ENCODE measurements at places on chromosomes 5 and 9. TPM values are rescaled to one million over a fixed set of nuclear protein-coding genes. Genes with fewer than 3 reads are reported as not detected.

GRCh38 chr5:57993866-57994265 lies 466.0 kb downstream of the PLK2 start:
- no peak overlapping the region for H3K4me3 ChIP-seq
- H3K36me3 ChIP-seq, result no peaks in the 10 kb centered on the region
- H3K27ac ChIP-seq, result no peak overlapping the region
- H3K4me1 ChIP-seq, result no peaks in the 10 kb centered on the region
- DNase-seq, result no peak

DNA sequence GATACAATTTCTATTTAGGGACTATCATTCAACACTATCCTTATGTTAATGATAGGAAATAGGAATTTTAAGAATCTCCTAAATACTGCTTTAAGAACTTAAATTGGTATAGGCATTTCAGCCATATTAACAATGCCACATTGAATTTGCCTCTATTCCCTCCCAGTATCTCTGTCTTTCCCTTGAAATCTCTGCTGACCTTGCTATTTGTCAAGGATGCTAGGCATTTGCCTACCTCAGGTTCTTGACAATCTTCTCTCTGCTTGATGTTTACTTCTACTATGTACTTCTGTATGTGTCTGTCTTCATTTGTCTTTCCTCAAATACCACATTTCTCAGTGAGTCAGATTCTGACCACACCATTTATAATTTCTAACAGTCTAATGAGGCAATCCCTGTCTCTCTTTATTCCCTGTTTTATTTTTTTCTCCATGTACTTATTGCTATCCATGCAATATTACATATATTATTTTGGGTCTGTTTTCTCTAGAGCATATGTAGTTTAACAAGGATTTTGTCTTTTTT lies 1461.4 kb upstream of the CDH9 start:
- DNase-seq, result no peak
- H3K36me3 ChIP-seq, result no peaks in the 10 kb centered on the region
- H3K4me3 ChIP-seq, result no peak overlapping the region
- no peaks in the 10 kb centered on the region for H3K4me1 ChIP-seq
- no peak overlapping the region for H3K27ac ChIP-seq
- no peaks in the 10 kb centered on the region for H3K27me3 ChIP-seq

DNA sequence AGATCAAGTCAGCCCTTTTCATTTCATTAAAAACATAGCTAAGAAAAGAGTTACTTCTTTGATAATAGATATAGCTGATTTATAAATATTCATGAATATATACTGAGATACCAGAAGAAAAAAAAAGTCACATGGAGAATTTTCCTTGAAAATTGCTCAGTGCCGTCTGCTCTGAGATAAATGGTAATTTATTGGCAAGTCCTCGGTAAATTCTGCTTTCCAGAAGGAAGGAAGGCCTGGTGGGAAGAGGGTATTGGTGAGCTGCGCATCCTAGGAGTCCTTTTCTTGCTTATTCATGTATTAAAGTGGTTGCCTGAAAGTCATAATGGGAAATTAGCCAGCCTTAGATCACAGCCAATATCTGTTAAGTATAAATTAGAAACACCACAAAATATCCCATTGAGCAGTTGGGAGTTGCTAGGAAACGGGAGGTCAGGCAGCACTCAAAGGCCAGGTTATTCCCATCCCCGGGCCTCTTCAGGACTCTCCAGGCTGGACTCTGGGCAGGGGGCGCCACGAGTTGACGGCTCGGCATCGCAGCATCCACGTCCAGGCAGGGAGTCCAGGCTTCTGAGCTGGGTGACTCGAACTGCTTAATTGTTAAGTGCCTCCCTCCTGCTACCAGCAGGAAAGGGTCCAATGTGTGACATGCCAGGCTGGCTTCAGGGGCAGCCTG lies 116.7 kb upstream of the RETREG1 start:
- H3K4me3 ChIP-seq, result no peak overlapping the region
- H3K27ac ChIP-seq, result no peak overlapping the region
- H3K27me3 ChIP-seq, result no peaks in the 10 kb centered on the region

GRCh38 chr9:107360098-107360497 lies 77.0 kb downstream of the RAD23B start:
- no peaks in the 10 kb centered on the region for H3K27me3 ChIP-seq
- no peak overlapping the region for H3K27ac ChIP-seq
- DNase-seq, result no peak
- no peaks in the 10 kb centered on the region for H3K36me3 ChIP-seq
- no peaks in the 10 kb centered on the region for H3K4me1 ChIP-seq
- no peak overlapping the region for H3K4me3 ChIP-seq

- H3K4me1 ChIP-seq, result peaks cover 11% of the 10 kb centered on the region
- no peaks in the 10 kb centered on the region for H3K36me3 ChIP-seq
- DNase-seq, result no peak
- peak overlapping the region; percentile 42 for H3K4me3 ChIP-seq
- H3K27me3 ChIP-seq, result peaks cover 24% of the 10 kb centered on the region
- H3K27ac ChIP-seq, result no peak overlapping the region
These were observed 44.3 kb upstream of the SLC12A7 start for GRCh38 chr5:1156033-1156753.

PCDHA3 gene
- 0.77 TPM for total RNA-seq

- no peaks in the 10 kb centered on the region for H3K27me3 ChIP-seq
- H3K27ac ChIP-seq, result no peak overlapping the region
- no peaks in the 10 kb centered on the region for H3K4me1 ChIP-seq
- H3K36me3 ChIP-seq, result no peaks in the 10 kb centered on the region
- DNase-seq, result no peak
- no peak overlapping the region for H3K4me3 ChIP-seq
These were observed 139.5 kb upstream of the DMRTA1 start for GRCh38 chr9:22307013-22307711.

PDLIM4 gene
- total RNA-seq, result 6.7 TPM

NXNL2 gene
- 0.71 TPM for total RNA-seq

DNA sequence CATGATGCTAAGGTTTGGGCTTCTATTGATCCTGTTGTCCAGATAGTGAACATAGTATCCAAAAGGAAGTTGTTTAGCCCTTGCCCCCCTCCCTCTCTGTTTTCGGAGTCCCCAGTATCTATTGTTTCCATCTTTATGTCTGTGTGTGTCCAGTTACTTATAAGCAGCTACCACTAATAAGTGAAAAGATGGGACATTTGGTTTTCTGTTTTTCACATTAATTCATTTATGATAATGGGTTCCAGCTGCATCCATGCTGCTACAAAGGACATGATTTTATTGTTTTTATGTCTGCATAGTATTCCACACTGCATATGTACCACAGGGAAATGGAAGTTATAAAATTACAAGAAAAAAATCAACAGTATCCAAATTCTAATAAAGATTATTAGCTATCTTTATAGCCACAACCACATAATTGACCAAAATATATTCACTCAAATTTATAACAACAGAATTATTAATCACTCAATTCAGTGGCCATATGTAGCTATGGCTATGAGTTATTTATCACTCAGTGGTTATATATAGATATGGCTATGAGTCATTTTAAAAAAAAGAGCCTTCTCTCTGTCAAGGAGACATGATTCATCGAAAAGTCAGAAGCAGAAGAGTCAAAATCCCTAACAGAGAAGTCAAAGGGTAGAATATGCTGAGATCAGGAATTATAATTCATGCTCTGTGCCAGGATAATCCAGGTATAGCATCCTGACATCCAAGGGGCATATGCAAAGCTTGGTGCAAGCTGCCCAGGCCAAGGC lies 367.5 kb downstream of the DEPDC1B start:
- H3K27ac ChIP-seq, result no peak overlapping the region
- H3K36me3 ChIP-seq, result no peaks in the 10 kb centered on the region
- H3K27me3 ChIP-seq, result no peaks in the 10 kb centered on the region
- DNase-seq, result no peak
- no peaks in the 10 kb centered on the region for H3K4me1 ChIP-seq

ADGRD2 gene
- total RNA-seq, result not detected

- H3K36me3 ChIP-seq, result no peaks in the 10 kb centered on the region
- no peak for DNase-seq
- no peak overlapping the region for H3K4me3 ChIP-seq
- peaks cover 94% of the 10 kb centered on the region for H3K4me1 ChIP-seq
These were observed 30.0 kb downstream of the RAPGEF1 start for GRCh38 chr9:131709771-131710431.

DNA sequence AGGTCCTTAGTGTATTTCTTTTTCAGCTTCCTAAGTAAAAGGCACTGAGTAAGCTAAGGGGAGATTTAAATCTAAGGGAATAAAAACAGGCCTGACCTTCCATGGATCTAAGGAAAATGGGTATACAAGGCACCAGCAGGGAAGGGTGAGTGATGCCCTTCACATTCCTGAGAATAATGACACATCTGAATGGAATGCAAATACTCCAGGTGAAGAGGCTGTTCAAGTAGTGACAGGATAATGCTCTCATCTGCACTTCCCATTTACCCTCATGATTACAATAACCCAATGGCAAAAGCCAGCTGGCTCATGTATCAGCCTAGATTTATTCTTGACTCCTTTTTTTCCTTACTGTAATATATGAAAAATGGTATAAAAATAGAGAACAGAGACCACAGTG lies 216.2 kb upstream of the ACTBL2 start:
- no peaks in the 10 kb centered on the region for H3K27me3 ChIP-seq
- H3K27ac ChIP-seq, result no peak overlapping the region
- H3K4me3 ChIP-seq, result no peak overlapping the region
- H3K36me3 ChIP-seq, result no peaks in the 10 kb centered on the region
- H3K4me1 ChIP-seq, result peaks cover 14% of the 10 kb centered on the region

- H3K4me1 ChIP-seq, result peaks cover 7% of the 10 kb centered on the region
- no peaks in the 10 kb centered on the region for H3K36me3 ChIP-seq
- no peak overlapping the region for H3K4me3 ChIP-seq
- peak overlapping the region; percentile 18 for H3K27ac ChIP-seq
- DNase-seq, result no peak
These were observed 82.5 kb downstream of the PALM2AKAP2 start for GRCh38 chr9:109862452-109862851.

FRRS1L gene
- 0.06 TPM for total RNA-seq

GRCh38 chr5:139335811-139336210 lies 5.8 kb upstream of the PAIP2 start:
- H3K27me3 ChIP-seq, result no peaks in the 10 kb centered on the region
- H3K36me3 ChIP-seq, result peaks cover 27% of the 10 kb centered on the region
- no peak overlapping the region for H3K27ac ChIP-seq
- H3K4me3 ChIP-seq, result no peak overlapping the region
- H3K4me1 ChIP-seq, result peaks cover 3% of the 10 kb centered on the region

GRCh38 chr5:60710362-60710761 lies 10.4 kb upstream of the DEPDC1B start:
- DNase-seq, result no peak
- no peaks in the 10 kb centered on the region for H3K4me1 ChIP-seq

IL13 gene
- not detected for total RNA-seq

PHF24 gene
- 1.3 TPM for total RNA-seq

B4GALT1 gene
- total RNA-seq, result 72.0 TPM

DNA sequence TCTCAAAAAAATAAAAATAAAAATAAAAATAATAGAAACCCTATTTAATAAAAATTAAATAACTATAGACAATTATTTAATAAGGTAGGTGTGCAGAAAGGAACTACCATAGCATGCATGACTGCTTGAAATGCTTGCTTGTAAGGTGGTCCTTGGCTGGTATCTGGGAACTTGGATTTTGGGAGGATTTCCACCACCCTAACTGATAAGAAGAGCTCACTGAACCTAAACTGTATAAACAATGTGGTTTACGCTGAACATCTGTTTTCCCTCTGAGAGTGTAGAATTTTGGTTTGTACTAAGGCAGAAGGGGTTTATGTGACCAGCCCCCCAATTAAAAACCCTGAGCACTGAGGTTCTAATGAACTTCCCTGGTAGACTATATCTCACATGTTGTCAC lies 31.2 kb downstream of the CPLANE1 start:
- no peak overlapping the region for H3K4me3 ChIP-seq
- no peak for DNase-seq
- H3K36me3 ChIP-seq, result peaks cover 81% of the 10 kb centered on the region
- no peak overlapping the region for H3K27ac ChIP-seq
- H3K4me1 ChIP-seq, result no peaks in the 10 kb centered on the region

PRSS3 gene
- 0.65 TPM for total RNA-seq

ELAVL2 gene
- total RNA-seq, result not detected

GLRA1 gene
- not detected for total RNA-seq

DNA sequence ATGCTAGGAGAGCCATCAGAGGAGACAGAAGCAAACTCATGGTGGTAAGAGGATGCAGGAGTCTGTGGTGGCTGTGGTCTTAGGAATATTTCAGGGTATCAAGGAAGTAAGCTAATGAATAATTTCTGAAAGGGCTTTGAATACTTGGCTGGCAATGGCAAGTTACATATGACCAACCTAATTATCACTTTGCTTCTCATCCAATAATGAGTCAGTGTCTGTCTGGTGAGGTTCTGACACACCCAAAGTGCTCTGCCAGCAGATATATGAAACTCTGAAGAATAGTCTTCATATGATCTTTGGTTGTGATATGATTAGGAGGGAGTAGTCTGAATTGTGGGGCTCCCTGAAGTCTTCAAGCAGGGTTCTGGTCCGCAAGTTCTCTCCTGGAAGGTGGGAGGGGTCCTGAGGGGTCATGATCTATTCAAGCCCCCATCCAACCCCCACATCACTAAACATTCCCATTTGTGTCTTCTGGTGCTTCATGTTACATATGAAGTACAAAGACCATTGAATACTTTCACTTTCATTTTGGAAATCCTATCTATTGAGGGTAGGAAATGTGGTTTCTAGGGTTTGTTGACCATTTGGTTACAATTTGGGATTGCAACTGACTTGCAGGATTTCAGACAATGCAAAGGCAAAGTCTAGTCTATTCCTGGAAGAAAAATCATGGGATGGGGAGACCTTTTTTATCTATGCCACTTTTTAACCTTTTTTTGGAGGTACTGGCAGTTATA lies 199.9 kb upstream of the CDKN2B start:
- no peaks in the 10 kb centered on the region for H3K36me3 ChIP-seq
- H3K4me1 ChIP-seq, result peaks cover 21% of the 10 kb centered on the region
- no peak overlapping the region for H3K4me3 ChIP-seq
- no peak overlapping the region for H3K27ac ChIP-seq
- H3K27me3 ChIP-seq, result no peaks in the 10 kb centered on the region

DNA sequence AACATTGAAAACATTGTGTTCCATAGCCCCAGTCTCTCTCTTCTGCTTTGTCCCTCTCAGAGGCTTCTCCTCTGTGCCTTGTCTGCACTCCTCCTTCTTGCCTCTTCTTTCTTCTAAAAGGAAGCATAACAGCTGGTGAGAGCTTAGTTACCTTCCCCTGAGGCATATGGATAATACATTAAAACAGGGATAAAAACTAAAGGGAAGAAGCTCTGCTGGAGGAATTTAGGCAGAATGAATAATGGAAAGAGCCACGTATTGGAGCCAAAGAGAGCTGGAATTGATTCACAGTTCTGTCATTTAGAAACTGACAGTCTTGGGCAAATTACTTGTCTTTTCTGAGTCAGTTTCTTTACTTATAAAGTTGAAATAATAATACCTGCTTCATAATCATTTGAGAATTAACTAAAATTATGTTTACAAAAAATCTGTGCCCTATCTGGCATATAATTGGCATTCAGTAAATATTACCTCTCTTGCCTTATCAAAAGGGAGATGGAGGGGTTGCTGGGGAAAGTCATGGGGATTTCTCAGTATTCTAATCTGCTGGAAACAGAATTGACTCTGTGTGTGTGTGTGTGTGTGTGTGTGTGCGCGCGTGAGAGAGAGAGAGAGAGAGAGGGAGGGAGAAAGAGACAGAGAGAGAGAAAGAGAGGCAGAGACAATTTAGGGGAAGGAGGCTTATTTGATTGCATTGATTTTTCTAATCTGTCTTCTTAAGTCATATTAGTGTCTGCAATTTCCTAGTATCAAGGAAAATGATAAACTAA lies 20.2 kb downstream of the ZNF474 start:
- no peak overlapping the region for H3K4me3 ChIP-seq
- H3K36me3 ChIP-seq, result no peaks in the 10 kb centered on the region
- no peak overlapping the region for H3K27ac ChIP-seq

- no peaks in the 10 kb centered on the region for H3K4me1 ChIP-seq
- H3K36me3 ChIP-seq, result no peaks in the 10 kb centered on the region
- DNase-seq, result no peak
- no peaks in the 10 kb centered on the region for H3K27me3 ChIP-seq
- H3K27ac ChIP-seq, result no peak overlapping the region
- no peak overlapping the region for H3K4me3 ChIP-seq
These were observed 33.8 kb upstream of the FYB1 start for GRCh38 chr5:39253196-39253595.

ABLIM3 gene
- 26.7 TPM for total RNA-seq

Data from lower lobe of right lung (tissue), 2 donors.